ENCODE measurements at places on chromosomes 2 and 18.

- DNase-seq = no peak
Measured at GRCh38 chr18:77857678-77858655, 608.3 kb downstream of the GALR1 start.

- no peak for DNase-seq
Measured at GRCh38 chr18:79483971-79484491, 88.3 kb downstream of the NFATC1 start.

GRCh38 chr2:75465317-75465984 lies 95.3 kb downstream of the EVA1A start:
- no peak for DNase-seq

GRCh38 chr2:96601382-96602292 lies 36.5 kb downstream of the KANSL3 start:
- DNase-seq = no peak

DNA sequence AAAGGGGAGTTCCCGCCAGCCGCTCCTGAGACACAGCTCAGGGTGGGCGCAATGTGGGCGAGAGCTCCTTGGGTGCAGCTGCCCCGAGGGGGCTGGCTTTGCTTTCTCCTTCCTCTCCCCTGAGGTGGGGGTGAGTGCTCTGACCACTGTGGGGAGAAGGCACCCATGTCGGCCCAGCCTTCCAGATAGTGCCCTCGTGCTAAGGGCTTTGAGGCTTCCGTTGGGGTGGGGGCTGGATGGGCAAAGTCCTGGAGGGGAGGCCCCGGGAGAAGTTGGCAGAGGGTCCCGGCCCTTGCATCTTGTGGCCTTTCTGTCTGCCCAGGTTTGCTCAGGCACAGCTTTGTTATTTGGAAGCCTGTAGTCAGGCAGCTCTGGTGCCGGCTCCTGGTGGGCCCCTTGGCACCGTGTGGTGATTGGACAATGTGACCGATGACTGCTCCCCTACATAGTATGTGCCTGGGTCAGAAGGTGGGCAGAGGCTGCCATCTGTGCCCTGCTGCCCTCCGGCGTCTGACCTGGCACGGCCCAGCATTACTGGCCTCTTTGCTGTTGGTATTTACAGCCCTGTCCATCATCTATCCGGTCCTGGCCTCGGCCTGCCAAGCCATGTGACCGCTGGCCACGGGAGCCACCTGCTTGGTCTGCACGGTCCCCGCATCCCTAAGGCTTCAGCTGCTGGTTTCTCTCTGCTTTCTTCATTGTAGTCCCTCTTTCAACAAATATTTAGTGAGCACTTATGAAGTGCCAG lies 50.8 kb downstream of the TWIST2 start:
- no peak for DNase-seq

DNA sequence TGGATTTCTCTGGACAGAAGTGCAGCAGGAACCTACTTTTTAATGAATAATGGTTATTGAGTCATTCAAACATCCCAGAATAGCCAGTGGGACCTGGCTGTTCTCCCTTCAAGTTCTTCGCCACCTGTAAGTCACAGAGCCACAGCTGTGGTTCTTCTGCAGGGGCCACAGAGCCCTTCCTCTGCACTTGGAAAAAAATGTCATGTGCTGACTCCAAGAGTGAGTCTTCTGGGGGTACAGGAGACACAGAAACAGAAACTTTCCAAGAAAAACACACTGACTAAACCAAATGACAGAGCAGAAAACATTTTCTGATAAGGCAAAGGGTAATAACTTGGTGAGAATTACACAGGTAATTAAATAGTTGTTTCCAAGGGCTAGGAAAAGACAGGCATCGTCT lies 68.7 kb upstream of the FN1 start:
- DNase-seq = no peak

DNA sequence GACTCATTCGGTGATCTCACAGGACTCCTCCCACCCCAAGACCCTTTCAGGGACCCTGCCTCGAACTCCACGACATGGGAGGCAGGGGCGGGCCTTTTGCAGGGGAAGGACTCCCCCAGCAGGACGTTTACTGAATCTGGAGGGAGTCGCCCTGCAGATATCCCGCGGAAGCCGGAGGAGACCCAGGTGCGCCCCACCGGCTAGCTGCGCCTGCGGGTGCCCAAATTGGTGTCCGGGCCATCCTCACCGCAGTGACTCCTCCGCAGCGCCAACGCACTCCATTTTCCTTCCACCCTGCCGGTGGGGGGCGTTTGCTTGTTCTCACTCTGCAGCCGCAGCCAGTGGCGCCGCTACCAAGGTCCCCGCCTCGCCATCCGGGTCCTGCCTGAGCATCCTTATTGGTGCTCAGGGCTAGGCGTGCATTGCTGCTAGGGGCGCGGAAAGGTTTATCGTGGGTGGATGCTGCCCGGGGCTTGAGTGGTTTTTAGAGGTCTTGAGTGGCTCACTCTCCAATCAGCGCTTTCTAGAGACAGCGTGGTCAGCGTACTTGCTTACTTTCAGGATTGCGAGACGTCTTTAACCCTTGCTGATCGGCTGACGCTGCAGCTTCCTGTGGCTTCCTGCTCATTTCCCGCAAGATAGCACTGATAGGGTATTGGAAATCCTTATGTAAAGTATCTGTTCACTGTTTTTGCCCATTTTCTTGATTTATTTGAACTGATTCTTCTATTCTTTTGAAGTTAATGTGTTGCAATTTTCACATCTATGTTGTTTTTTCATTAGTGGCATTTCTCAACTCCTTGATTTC lies 81.4 kb downstream of the BIN1 start:
- DNase-seq = peak; percentile 27

- no peak for DNase-seq
Measured at GRCh38 chr2:24411488-24412151, 51.3 kb upstream of the ITSN2 start.

DNA sequence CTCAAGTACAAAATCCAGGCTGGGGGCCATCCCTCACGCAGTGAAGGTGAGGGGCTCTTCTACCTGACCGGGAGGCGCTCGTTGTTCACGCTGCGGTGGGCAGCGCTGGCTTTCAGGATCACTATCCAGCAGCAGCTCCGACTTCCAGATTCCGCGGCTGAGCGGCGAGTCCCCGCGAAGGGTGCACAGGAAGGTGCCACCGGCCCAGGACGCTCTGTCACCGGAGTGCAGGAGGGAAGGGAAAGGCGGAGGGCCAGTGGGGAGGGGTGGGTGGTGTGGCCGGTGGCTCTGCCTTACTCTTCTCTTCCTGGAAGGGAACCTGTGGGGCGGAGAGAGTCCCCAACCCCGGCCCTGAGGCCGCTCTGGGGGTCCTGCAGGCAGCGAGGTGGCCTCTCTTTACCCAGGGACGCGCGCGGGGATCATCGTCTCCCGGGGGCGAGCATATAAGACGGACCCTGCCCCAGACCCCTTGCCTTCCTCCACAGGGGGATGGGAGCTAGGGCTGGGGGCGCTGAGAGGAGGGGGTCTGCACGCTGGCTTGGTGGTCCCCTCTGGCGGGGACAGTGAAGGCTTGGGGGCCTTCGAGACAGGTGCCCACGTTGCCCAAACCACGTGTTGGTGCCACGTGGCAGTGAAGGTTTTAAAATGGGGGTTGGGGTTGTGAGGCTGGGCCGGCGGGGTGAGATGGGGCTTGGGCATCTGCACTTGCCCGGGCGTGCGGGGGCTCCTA lies 26.9 kb upstream of the HS6ST1 start:
- no peak for DNase-seq

- no peak for DNase-seq
Measured at GRCh38 chr2:70089220-70089982, 2.1 kb downstream of the PCBP1 start.

GRCh38 chr18:8994603-8995002 lies 107.9 kb upstream of the NDUFV2 start:
- DNase-seq = no peak

- no peak for DNase-seq
Measured at GRCh38 chr2:218755567-218756404, 26.2 kb upstream of the CYP27A1 start.

GRCh38 chr18:63336366-63337099 lies 17.0 kb upstream of the BCL2 start:
- DNase-seq = no peak

- DNase-seq = no peak
Measured at GRCh38 chr2:55732854-55733253, 39.2 kb upstream of the PNPT1 start.

- DNase-seq = no peak
Measured at GRCh38 chr2:17966798-17967197, 88.3 kb downstream of the KCNS3 start.

DNA sequence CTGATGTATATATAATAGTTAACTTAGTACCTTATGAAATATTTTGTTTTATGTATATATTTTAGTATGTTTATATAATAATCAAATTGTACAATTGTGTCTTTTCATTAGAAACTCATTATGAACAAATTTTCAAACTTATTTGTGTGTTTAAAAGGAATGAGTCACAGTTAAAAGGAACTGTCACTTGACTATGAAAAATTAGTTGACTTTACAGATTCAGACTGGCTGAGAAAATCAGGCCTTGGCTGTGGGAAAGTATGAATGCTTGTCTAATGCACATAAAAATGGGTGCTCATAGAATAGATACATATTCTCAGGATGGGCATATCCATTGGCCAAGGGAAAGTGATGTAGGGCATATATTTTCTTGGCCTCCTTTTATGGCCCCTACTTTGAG lies 576.8 kb downstream of the SATB2 start:
- no peak for DNase-seq

DNA sequence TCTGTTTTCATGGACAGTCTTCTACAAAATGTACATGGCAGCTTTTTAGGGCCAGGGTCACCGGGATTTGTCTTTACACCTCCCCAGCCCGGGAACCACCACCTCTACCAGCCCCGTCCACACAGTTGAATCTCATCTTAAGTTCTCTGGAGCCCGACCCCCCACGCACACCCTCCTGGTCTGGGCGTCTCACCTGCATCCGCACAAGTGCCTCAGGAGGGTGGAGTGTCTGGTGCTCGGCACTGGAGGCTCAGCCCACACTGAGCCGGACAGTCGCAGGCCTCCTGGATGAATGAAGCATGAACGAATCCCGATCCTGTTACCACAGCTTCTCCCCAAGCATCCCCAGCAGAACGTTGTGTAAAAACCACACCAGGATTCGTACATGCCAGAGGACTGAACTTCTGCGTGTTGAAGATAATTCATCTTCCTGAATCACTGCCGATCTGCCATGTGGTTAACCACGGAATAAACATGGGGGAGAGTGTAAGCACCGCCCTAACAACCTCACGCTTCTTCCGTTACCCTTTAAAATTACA lies 162.0 kb downstream of the RTP5 start:
- DNase-seq = peak; percentile 28

- DNase-seq = no peak
Measured at GRCh38 chr2:118264232-118264990, 176.1 kb downstream of the INSIG2 start.

DNA sequence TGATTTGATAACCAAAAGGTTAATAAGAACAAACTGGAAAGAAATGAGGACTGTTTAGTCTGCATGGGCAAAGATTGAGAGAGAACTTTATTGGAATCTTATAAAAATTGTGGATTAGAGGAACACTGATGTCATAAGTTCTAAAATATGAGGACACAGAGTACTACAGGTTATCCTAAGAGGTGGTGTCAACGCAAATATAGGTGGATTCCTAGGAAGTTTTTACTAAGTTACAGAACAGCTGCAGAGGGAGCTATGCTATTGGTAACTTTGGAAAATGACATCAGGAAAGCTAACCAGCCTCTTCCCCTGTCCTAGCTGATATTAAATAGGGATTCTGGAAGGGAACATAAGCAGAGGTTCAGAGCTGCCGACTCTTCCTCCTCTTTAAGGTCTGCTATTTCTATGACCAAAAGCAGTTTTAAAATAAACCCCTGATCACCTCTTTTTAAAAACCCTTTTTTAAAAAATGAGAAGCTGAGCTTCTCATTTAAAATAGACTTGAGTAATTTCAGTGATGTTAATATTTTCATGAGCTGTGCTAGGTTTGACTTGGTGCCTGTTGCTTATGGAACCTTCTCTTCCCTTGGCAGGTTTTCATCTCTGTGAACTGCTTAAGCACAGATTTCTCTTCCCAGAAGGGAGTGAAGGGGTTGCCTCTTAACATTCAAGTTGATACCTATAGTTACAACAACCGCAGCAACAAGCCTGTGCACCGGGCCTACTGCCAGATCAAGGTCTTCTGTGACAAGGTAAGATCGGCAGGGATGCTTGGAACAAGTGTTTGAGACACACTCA lies 34.2 kb downstream of the GRHL1 start:
- no peak for DNase-seq

- no peak for DNase-seq
Measured at GRCh38 chr2:40321016-40321623, 130.8 kb downstream of the SLC8A1 start.

DNA sequence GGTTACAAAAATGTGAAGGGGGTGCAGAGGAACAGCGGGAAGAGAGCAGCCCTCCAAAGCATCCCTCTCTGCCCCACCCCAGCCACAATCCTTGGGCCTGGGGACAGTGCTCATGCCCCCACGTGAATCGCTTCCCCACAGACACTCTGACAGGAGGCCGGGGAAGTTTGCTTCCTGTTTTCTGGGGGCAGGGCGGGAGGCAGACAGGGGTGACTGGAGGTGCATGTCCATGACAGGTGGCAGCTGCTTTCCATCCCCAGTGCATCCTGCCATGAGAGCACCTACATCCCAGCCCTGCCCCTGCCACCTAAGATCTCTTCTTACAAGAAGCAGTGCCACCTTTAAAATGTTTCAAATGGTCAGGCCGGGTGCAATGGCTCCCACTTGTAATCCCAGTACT lies 47.2 kb upstream of the UBE2F start:
- DNase-seq = no peak

- DNase-seq = no peak
Measured at GRCh38 chr2:36134281-36134680, 221.3 kb upstream of the CRIM1 start.

- no peak for DNase-seq
Measured at GRCh38 chr18:13643261-13643751, 83.1 kb downstream of the FAM210A start.

GRCh38 chr2:223956300-223956699 lies 963 bp upstream of the MRPL44 start:
- no peak for DNase-seq

GRCh38 chr2:72173640-72174321 lies 26.1 kb upstream of the CYP26B1 start:
- no peak for DNase-seq

DNA sequence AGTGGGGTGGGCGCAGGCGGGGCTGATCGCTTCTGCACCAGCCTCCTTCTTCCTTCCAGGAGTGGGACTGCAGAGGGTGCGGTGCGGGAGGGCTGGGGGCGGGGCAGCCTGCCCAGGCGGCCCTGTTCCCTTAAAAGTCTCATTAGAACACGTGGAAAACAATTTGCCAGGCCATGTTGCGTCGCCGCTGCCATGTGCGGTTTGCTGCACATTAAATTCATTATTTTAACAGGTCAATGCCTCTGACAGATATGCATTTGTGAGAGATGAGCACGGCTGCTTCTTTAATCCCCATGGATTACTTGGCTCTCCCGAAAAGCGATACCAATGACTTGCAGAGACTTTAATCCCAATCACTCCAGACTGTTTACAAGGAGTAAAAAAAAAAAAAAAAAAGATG lies 139.0 kb downstream of the CELF4 start:
- DNase-seq = no peak

GRCh38 chr2:239868556-239869181 lies 156.5 kb downstream of the NDUFA10 start:
- no peak for DNase-seq

DNA sequence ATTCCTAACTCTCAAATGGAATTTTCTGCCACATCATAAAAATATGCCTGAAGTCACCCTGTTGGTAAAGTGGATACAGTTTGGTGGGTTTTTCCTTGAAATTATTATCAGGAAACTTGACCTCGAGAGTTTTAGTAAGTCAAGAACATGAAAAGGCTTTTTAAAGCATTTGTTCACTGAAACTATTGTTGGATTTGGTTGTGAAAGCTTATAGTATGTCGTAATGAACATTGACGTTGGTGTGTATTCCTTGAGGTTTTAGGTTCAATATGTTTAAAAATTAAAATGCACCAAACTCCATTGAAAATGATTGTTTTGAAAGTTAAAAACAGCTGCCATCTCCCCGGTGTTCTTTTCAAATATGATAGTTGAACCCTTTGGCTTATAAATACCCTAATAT lies 30.8 kb downstream of the AOX1 start:
- DNase-seq = no peak
